ENCODE measurements at places on chromosomes 5 and 9.

DNA sequence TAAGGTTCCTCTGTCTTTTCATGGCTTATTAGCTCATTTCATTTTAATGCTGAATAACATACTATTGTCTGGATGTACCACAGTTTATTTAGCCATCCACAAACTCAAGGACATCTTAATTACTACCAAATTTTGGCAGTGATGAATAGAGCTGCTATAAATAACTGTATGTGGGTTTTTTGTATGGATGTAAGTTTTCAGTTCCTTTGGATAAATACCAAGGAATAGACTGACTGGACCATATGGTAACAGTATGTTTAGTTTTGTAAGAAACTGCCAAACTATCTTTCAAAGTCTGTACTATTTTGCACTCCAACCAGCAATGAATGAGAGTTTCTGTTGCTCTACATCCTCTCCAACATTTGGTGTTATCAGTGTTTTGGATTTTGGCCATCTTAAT, 38.7 kb downstream of the SCAMP1 start:
- peak; percentile 9 for DNase-seq

DNA sequence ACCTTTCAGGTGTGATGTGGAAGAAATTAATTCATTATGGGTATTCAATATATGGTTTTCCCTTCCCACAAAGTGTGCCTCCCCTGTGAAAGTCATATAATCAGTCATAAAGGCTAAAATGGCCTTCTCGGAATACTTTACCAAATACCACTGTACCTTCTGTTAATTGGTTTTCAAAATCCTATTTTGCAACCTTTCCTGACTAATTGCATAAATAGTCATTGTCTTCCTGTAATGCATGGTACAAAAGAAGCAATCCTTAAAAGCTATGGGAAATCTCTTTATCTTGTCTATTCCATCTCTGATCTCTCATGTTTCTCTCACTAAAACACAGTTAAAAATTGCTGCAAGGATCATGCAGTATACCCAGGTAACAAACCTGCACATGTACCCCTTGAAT, 44.3 kb upstream of the UGCG start:
- DNase-seq, result no peak

DNA sequence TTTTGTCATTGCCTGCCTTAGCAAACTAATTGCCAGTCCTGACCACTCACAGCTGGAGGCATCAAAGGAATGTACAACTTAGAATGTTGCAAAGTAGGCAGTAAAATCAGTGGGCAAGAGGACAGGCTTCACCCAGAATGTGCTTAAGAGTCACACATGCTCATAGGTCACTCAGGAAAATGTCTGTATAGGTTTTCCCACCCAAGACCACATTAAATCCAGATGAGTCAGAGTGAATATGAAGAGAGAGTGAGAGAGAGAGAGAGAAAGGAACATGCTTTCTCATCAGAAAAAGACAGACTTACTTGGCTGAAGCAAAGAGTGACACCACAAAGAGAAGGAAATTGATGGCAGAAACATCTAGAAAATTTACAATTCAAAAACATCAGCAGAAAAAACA, 37.9 kb downstream of the PLEKHG4B start:
- no peak for DNase-seq

GRCh38 chr5:62042007-62042406, 264.0 kb upstream of the KIF2A start:
- no peak for DNase-seq

- no peak for DNase-seq
These were observed 53.3 kb upstream of the LHFPL2 start for GRCh38 chr5:78701795-78702410.

- no peak for DNase-seq
These were observed 11.9 kb downstream of the VAV2 start for GRCh38 chr9:133979921-133980863.

- no peak for DNase-seq
These were observed 2.7 kb upstream of the CLPTM1L start for GRCh38 chr5:1347571-1347970.

DNA sequence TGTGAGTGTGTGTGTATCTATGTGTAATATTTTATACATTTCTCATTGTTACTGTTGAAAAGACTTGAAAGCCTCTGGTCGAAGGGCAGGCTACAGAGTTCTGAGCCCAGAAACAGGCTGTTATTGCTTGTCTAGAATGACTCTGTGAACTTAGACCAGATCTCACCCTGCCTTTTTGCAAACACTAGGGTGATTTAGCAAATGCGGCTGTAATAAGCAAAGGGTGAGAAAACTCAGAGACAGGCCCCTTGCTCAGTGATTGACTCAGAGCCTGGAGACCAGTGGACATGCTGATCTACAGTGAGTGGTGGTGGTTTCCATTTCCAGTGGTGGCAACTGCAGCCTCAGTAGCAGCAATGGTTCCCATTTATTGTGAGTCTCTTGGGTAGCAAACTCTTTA, 183.7 kb downstream of the ATP10B start:
- no peak for DNase-seq

DNA sequence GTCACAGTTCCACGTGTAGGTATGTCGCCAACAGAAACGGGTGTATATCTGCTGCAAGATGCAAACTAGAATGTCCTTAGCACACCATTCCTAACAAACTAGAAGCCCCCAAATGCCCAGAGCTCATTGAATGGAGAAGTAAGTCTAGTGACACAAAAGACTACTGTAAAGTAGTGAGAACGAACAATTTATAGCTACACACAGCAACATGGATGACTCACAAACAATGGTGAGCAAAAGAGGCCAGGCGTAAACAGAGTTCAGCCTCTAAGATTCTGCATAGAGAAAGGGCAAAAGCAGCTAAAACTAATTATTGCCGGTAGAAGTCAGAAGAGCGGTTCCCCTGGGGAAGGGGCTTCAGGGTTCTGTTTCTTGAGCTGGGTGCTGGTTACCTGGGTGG, 74.7 kb downstream of the AMBP start:
- DNase-seq, result no peak

DNA sequence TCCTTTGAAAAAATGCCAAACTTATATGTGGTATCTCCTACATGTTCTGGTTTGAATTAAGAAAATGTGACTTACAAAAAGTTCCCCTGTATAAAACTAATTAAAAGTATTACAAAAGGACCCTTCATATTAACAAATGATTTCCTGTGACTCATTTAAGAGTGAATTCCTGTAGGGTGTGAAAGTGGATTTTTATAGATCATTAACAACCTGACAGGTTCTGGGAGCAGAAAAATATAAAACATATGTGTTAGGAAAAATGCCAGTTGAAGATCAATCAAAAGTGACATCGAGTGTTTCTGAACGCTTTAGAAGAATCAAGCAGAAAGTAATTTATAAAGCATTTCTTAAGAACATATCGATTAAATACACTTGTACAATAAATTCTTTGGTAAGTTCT, 35.5 kb downstream of the CAMK4 start:
- DNase-seq, result no peak

DNA sequence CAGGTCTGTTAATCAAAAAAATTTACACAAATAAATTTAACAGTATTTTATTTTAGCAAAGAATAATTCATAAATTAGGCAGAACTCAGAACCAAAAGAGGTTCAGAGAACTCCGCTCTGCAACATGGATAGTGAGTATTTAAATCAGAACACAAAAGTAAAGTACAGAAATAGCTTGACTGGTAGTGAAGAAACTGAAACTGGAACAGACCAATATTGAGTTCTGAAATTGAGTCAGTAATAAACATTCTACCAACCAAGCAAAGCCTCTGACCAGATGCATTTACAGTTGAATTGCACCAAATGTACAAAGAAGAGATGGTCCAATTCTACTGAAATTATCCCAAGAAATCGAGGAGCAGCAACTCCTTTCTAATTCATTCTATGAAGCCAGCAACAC, 1542.8 kb downstream of the EFNA5 start:
- no peak for DNase-seq
